ENCODE measurements at places on chromosomes 13 and 19. TPM values are rescaled to one million over a fixed set of nuclear protein-coding genes. Genes with fewer than 3 reads are reported as not detected.

GRCh38 chr19:34075661-34076091 lies 96.6 kb upstream of the LSM14A start:
- DNase-seq = no peak

The SBK3 gene
- 0.74 TPM for total RNA-seq

The GEMIN7 gene
- total RNA-seq = 25.5 TPM

The MTUS2 gene
- not detected for total RNA-seq

DNA sequence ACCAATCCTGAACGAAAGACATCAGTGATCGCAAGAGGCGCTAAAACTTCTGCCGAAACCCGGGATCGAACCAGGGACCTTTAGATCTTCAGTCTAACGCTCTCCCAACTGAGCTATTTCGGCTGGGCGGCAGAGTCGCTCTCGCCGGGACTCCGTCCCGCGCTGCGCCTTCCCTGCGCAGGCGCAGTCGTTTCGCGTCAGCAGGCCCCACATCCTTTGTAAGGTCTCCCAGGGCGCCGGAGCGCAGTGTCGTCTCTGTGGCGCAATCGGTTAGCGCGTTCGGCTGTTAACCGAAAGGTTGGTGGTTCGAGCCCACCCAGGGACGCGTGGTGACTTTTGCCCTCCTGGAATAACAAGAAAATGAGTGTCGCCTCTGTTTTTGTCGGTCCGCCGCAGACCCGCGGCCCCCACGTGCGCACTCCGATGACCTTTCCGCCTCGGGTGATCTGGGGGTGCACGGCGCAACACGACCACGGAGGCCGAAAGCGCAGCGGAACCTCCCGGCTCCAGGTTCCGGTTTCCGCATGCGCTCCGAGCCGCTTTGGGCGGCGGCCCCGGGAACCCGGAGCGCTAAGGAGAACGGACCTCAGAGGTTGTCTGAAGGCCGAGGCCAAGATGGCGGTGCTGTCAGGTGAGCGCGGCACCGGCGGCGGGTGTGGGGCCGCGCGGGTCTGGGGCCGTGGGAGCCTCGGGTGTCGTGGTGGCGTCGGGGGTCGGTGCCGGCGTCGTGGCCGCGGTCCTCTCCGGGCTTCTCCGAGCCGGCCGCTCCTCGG lies at the start of gene NDUFS7:
Gene NDUFS7, plus strand, starts transcription at position 596 of the 773 bp plus-strand sequence. Its CDS starts 20 bp downstream, at position 616.
- DNase-seq = peak; percentile 94

DNA sequence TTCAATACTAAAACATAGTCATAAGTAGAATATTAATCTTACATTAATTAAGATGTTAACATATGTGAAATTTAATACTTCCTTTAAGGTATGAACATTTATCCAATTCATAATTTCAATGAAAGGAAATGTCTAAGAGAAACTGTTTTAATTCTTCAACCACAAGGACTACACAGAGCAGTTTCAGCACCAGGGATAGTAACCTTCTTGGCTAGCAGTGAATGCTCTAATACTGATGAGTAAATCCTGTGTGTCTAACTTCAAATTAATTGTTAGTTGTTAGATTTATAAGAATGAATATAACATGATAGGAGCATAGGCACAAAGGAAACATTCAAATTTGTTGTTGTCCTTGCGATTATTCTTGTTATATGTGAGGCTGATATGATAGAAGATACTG lies 15.6 kb upstream of the NBEA start:
- DNase-seq = peak; percentile 28

DNA sequence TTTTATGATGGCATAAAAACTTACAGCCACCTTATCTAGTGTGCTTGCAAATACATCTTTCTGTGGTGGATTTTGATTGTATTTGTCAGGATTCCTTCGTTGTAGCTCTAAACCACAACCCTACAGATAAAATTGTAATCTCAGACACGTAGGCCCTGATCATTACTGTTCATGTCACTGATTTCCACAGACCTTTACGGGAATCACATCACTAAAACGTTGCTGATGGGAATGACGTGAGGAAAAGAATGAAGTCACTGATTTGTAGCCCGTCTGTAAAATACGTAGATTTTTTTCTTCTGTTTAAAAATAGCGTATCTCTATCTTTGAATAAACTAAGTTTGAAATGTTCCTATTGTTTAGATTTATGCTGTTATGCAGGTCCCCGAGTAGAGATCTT lies 399.2 kb downstream of the MYO16 start:
- no peak for DNase-seq

DNA sequence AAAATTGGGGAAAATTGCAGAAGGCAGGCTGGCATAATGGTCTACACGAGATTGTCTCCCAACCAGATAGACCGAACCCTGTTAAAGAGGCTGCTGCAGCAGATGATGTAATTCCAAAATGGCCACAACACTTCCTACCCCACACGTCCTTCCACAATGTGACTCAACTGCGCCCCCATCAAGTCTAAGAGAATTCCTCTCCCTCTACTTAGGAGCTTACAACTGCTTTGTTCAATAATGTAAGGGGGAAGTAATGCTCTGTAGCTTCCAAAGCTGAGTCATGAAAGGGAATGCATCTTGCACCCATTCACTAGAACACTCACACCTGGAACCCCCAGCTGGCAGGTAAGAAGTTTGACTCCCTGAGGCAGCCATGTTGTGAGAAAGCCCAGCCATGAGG lies 117.8 kb upstream of the IRS2 start:
- DNase-seq = no peak

DNA sequence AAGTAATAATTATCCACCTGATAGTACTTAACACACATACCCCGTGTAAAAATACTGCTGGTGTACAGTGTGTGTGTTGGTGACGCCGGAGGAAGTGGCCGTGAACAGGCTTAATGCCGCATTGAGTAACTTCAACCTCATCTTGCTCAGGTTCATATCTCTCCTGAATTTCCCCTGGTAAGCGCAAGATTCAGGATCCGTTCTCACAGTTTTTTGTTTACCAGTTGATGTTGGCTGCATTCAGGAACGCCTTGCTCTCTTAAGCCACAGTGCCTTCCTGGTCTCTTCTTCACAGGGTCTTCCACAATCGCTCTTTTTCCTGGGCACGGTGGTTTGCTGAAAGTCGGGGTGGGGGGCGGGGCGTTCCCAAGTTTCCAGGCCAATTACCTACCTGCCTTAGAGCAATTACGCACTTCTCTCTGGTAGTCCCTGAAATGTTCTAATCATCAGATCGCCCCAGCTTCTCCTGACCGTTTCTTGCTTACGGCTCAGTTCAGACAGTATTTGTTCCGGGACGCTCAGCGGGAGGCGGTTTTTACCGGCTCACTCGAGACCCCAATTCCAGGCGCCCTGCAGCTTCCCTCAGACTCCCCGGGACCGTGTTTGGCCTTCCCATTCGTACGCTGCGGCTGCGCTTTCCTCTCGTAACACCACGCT lies 706 bp upstream of the DNAJC3 start:
- peak; percentile 61 for DNase-seq

DNA sequence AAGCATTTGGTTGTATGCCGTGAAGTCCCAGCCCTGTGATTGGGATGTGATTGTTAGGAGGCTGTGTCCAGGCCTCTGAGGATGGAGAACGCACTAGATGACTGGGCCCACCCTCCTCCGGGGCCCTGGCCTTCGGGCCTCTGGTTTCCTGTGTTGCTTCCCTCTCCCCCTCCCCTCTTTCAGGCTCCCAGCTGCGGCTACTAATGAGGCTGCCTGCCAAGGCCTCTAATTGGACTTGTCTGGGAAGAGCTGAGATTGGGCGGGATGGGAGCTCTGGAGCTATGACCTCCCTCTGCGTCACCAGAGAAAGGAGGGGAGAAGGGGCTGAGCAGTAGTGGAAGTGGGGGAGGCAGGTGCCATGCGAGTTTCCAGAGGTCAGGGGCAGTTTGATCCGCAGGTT lies 9.9 kb downstream of the PTH2 start:
- no peak for DNase-seq

The SIGLEC5 gene
- not detected for total RNA-seq

- DNase-seq = no peak
These were observed 23.1 kb upstream of the TNFSF14 start for GRCh38 chr19:6693056-6693471.

DNA sequence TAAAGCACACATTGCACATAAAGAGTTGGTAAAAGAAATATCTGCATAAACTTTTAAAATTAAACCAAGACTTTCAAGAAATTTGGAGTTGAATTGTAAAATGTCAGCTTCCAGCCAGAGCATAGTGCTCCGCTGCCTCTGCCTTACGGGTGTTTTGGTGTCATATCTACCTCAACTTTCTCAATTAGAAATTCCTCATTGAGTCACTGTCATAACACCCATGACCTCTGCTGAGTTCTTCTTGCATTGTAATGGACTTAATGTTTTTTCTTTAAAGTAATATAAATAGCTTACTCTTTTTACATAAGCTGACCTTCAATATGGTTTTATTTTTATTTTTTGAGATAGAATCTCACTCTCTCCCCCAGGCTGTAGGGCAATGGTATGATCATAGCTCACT lies 551.0 kb upstream of the NBEA start:
- no peak for DNase-seq

The ZNF470 gene
- total RNA-seq = 5.2 TPM

DNA sequence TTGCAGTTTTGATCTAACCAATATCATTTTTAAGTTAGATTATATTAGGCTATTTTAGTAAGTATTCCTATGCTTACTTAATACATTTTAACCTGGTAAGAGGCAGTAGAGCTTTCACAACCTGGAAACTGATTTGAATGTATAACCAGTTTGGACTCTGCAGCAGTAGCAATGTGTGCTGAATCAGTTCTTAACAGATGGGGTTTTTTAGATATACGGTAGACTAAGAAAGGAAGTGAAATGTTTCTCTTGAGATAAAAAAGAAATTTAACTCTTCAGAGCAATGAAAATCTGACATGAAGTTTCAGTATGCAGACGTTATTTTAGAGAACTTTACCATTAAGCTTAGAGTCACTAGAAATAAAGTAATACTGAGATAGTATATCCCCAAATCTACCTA lies 2.7 kb downstream of the NBEA start:
- DNase-seq = no peak

GRCh38 chr13:83733293-83733692 lies 149.0 kb downstream of the SLITRK1 start:
- DNase-seq = no peak

DNA sequence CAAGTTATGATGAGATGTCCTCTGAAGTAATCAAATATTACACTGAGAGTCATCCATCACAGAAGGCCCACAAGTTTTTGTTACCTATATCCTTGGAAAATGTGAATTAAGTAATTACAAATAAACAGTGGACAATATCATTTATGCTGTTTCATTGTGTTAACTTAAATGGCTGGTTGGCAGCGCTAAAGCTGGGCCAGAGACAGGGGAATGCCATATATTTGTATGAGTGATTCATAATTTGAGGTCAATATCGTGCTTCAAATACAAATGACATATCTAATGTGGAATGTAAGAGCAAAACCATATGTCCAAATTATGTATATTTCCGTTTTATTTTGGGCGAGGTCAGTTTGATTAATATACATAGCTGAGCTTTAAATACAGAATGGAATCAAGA lies 1556.2 kb downstream of the SLITRK5 start:
- DNase-seq = no peak

- no peak for DNase-seq
These were observed 1044.8 kb upstream of the SLC10A2 start for GRCh38 chr13:104111031-104111430.

The ODAD3 gene
- total RNA-seq = 0.05 TPM

GRCh38 chr13:76638882-76639281 lies 247.3 kb downstream of the KCTD12 start:
- no peak for DNase-seq

DNA sequence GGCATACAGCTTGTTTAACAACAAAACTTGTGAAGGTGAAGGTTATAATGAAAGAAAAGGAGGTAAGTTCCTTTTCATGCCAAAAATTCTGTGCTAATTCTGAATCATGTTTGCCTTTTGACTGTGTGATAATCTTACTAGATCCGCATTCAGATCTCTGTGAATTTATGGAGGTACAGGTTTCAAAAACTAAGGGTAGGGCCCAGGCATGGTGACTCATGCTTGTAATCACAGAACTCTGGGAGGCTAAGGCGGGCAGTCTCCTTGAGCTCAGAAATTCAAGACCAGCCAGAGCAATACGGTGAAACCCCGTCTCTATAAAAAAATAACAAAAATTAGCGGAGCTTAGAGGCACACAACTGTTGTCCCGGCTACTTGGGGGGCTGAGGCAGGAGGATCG lies 45.9 kb downstream of the PCDH9 start:
- no peak for DNase-seq

DNA sequence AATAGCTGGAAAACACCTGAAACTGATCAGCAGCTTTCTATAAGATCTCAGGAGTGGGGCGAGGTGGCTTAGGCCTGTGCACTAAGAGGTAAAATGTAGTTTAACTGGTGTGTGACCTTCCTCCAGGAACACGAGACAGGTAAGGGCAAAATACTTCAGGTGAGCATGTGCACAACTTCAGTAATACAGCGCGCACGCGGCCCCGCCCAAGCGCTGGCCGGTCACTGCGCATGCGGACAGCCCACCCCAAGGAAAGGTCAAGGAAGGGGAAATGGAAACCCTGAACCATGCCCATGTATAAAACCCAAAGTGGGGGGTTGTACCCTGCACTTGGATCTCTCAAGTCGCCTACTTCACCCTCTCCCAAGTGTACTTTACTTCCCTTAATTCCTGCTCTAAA lies 49.4 kb upstream of the ARHGEF7 start:
- no peak for DNase-seq

DNA sequence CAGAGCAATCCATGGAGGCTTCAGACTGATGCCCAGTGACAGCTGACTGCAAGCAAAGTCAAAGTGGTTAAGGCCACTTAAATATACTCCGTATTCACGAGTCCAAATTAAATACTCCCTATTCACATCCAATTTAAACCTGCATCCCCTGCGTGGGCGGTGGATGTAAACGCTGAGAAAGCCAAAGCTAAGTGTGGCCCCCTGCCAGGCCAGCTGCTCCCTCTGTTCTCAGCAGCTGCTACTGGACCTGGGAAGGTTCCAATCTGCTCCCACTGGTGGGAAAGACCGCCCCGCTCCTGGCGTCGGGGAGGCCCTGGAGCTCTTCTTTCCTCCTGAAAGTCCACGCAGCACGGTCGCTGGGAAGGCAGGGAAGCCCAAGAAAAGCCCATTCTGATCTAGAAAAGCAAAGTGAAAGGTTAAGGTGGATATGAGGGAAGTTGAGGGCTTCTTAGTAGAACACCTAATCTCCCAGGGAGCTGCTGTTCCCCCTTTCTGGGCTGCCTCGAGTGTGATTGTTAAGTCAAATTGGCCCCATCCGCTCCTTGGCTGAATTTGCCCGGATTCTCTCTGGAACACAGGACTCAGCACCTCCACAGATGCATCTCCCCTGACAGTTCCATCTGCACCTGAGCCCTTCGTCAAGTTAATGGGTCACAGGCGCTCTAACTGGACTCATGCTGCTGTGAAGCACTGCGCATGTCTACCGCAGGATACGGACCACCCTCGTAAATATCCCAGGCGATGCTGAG lies 205.5 kb downstream of the USP12 start:
- DNase-seq = no peak

GRCh38 chr13:80036845-80037504 lies 304.0 kb downstream of the SPRY2 start:
- no peak for DNase-seq

The B3GNT8 gene
- total RNA-seq = 2.6 TPM

GRCh38 chr19:1658150-1659083 lies 6.0 kb upstream of the TCF3 start:
- DNase-seq = no peak

- no peak for DNase-seq
These were observed 6.5 kb upstream of the RLN3 start for GRCh38 chr19:14021474-14021873.

All from dermis blood vessel endothelial cell (primary cell).